ENCODE measurements at places on chromosomes 1 and 21. TPM values are rescaled to one million over a fixed set of nuclear protein-coding genes. Genes with fewer than 3 reads are reported as not detected.

GRCh38 chr1:185733818-185734735, at the start of gene HMCN1:
Gene HMCN1 (plus strand): TSS chr1:185734391. CDS start chr1:185734780, 389 bp downstream.
- peak; percentile 4 for DNase-seq

DNA sequence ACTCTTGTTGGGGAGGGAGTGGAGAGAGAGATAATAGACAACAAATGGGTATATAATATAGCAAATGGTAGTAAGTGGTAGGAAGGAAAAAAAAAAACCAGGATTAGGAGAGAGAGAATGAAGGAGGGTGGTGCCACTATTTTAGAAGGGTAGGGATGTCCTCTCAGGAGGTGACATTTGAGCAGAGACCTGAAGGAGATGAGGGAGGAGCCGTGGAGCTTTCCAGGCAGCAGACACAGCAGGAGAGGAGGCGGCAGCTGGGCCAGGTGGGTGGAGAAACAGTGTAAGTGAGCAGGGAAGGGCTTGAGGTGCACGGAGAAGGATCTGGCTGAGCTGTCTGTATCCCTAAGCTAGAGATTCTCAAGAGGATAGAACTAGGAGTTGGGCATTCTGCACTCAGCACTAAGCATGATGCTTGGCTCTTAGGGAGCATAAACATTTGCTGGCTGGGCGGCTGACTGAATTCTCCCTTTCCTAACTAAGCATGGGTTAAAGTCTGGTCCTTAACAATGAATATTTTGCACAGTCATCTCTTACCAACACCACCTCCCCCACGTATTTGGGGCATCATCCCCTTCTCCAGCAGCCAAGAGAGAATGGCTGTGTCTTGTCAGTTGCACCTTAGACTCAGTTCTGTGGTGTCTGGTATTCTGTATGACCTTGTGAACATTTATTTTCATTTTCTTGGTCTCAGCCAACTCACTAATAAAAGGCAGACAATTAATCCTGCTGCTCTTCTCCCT, 27.6 kb upstream of the SARS1 start:
- DNase-seq: no peak

DNA sequence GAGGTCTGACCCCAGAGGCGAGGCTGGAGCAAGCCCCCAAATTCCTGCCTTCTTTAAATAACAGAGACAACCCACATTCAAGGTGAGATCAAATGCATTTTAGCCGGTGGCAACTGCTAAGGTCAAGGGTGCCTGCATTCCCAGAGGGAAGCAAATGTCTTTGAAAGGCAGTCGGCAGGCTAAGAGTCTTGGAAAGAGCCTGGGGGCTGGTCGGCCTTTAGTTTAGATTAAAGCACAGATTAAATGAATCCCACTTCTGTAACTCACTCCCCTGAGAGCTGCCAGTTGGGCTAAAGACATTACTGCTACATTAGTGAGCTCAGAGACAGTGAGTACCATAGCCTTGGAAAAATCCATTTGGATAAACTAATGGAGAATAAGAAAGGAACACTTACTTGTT, 59.2 kb downstream of the HTR6 start:
- no peak for DNase-seq

DNA sequence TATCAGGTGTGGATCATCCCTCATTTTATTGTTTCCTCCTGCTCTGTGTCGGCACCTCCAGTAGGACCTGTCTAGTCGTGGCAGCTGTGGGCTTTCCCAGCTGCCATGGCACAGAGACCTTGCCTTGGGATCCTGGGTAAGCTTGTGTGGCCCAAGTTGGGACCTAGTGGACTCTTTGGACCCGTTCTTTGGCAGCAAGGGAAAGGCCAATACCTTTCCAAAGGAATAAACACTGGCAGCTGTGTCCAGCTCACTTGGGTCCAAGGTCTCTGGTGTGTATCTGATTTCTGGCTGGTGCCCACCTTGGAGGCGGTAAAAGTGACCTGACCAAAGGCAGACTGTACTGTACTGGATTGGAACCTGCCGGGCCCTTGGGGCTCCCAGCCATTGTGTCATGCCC, 21.8 kb downstream of the DIP2A start:
- DNase-seq: no peak

DNA sequence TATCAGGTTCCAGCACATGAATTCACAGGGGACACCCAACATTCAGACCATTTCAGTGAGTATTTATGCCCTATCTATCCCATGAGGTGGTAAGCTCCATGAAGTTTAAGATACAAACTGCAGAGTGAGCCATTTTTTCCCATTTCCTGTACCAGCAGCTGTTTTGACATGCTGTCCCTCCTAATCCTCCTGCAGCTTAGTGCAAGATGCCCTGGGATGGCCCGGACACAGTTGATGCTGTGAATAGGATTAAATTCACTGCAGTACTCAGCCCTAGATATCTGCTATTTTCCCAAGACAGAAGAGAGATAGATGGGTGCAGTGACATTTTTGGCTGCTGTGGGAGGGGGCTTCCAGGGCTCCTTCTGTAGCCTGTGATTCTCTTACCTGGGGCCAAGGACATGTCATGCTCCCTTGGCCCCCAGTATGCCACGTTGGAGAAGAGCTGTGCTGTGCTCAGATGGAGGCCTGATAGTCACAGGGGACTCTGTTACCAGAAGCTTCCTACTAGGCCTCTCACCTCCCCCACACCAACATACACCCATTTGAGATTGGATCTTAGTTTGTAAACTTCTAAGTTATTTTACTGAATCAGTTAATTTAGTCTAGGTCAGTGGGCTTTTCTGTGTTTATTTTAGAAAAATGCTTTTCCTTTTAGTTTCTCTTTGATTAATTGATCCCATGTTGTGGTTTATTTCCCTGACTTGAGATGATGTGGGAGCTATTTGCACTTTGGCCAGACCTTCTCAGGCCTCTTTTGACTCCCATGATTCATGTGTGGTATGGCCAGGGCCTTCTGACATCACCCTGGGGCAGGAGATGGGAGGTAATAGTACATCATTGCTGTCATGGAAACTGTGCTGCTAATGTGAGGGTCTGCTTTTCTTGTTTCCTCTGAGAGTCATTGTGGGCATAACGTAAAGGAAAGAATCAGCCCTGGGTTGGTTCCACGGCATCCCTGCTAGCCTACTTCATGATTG, 92.6 kb downstream of the ST3GAL3 start:
- no peak for DNase-seq

- no peak for DNase-seq
Measured at GRCh38 chr1:195899762-195900352, 708.4 kb downstream of the KCNT2 start.

- peak; percentile 27 for DNase-seq
Measured at GRCh38 chr1:25148673-25149300, 83.5 kb downstream of the SYF2 start.

GRCh38 chr1:64595871-64596515, 126.1 kb downstream of the CACHD1 start:
- peak; percentile 81 for DNase-seq

GRCh38 chr1:77605246-77606026, 77.0 kb downstream of the ZZZ3 start:
- no peak for DNase-seq

GRCh38 chr1:194289569-194290266, 1103.3 kb upstream of the B3GALT2 start:
- no peak for DNase-seq

GRCh38 chr1:115467196-115467595, 129.1 kb upstream of the NGF start:
- no peak for DNase-seq

Gene CYP4A11
- total RNA-seq: not detected

Gene HCRTR1
- not detected for total RNA-seq

Gene LRRC38
- not detected for total RNA-seq

Gene LHX8
- not detected for total RNA-seq

Data from HepG2 (cell line).